Stimulated activated CD4-positive, alpha-beta T cell treated with anti-CD3 and anti-CD28 coated beads, Interleukin-15, amount 100 ng/mL, for 1 hour (primary cell): ENCODE measurements at places on chromosomes 2 and 18.

GRCh38 chr2:138116456-138116855 lies 152.2 kb downstream of the HNMT start:
- no peak for DNase-seq

DNA sequence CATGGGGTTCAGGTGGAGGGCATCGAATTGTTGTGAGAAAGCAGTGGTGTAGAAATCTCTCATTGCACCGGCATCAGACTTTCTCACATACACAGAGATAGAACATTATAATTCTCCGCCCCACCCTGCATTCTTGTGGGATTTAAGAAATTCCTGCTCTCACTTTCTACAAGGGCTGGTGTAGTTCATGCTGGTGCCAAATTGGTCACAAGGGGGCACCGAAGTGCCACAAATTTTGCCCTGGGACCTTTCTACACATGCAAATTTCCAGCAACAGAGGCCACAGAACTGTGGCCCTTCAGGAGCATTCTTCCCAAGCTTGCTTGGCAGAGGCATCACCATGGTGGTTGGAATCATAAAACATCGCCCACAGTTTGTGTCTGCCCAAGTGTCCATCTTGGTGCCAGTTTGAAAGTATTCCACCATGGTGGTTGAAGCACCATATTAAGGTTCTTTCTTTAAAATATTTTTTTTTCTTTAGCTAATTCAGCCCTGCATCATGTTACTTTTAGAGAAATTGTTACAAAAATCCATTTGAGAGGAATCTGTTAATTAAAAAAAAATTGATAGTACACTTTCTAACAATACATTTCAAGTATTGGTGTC lies 521.2 kb upstream of the FANCL start:
- DNase-seq: no peak

DNA sequence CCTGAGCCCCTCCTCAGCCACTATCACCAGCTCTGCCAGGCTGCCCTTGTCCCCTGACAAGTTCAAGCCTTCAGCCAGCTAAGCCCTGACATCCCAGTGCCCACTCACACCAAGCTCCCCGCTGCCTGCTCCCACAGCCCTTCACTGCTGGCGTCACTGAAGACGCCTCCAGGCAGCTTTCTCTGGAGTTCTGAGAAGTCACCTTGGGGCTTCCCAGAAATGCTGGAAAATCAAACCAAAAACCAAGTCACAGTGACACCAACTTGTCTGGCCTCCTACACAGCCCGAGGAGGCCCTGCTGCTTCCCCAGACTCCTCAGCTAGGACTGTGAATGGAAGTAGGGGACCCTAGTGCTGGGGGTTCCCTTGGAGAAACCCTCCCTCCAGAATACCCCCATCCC lies 2.2 kb upstream of the TNS1 start:
- no peak for DNase-seq

GRCh38 chr2:62939735-62940491 lies 110.7 kb upstream of the OTX1 start:
- DNase-seq: no peak

- no peak for DNase-seq
Measured at GRCh38 chr2:58033530-58033929, 13.1 kb upstream of the VRK2 start.

GRCh38 chr2:174332217-174332963 lies 2.4 kb upstream of the SP9 start:
- no peak for DNase-seq

DNA sequence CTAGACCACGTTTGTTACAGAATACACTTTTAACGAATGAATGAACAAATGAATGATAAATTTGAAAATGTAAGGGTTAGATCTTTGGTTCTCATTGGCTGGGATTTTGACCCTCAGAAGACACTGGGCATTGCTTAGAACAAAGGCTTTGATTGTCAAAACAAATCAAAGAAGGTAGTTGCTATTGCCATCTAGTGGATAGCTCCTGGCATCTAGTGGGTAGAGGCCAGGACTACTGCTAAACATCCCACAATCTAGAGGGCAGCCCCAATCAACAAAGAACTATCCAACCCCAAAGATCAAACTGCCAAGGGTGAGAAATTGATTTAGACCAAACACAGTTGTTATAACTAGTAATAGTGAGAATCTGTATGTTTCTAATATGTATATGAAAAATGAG lies 552.3 kb downstream of the KCNJ3 start:
- DNase-seq: no peak

DNA sequence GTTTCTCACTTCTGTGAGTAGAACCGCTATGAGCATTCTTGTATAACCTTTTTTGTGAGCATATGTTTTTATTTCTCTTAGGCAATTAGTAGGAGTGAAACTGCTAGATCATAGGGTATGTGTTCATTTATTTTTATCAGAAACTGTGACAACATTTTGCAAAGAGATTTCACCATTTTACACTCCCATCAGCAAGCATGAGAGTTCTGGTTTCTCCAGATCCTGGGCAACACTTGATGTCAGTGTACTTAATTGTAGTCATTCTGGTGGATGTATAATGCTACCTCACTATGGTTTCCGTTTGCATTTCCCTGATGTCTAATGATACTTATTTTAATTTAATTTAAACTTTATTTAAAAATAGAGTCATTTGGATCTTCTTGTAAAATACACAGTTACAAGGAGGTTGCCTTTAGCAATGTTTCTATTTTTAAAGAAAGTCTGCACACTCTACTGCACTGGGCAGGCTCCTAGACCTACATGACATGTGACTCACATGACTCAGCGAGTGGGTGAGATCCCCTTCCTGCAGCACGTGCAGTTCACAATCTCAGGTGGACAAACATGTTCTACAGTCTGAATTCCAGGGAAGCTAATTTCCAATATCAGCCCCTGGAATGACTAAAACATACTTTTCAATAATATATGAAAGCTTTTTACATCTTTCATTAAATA lies 127.0 kb upstream of the BCL2L11 start:
- no peak for DNase-seq

DNA sequence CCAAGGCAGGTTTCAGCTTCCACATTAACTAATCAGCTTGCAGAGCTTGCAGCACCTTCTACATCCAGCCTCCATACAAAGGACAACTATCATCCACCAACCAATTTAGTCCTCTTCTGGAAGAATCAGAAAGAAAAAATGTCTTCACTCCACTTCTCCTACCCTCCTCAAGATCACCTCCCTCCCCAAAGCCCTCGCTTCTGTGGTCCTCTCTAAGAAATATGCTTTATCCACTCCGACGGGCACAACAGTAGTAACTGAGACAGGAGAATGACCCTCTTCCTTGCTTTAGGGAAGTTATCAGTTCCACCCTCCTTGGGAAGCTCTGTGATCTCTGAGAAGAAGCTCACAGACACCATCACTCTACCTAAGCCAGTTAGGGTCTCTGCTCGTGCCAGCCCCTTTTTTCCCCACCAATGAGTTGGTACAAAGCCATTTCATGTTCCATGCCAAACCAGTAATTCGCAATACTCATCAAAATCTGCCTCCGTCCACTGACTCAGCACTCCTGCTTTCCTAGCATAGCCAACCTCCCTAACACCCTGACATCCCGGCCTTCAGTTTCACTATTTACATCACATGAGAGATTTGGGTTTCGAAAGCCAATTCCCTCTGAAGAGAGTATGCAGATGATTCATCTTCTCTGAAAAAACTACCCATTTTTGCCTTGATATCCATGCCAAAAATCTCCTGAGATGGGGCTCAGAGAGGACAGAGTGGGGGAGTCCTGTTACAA lies 114.1 kb upstream of the PKDCC start:
- no peak for DNase-seq

DNA sequence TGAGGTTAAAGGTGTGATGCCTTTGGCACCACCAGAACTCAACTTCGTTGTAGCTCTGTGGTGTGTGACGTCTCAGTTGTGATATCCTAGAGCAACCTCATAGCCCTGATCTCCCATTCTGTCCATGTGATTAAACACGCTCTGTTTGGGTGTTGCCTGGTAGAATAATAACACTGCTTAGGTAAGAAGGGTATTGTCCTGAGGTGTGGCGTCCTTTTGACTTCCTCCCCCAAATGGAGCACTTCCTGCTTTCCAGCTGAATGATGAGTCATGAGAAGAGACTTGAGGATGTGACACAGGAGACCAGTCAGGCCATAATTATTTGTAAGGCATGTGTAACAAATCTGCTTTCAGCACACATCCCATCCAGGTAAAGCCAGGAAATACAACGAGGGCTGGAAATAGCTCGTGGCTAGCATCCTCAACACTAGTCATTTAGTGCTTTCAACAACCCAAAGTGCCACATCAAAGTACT lies 100.7 kb downstream of the RAPGEF4 start:
- no peak for DNase-seq

GRCh38 chr2:38301969-38302702 lies 74.9 kb downstream of the ATL2 start:
- no peak for DNase-seq

DNA sequence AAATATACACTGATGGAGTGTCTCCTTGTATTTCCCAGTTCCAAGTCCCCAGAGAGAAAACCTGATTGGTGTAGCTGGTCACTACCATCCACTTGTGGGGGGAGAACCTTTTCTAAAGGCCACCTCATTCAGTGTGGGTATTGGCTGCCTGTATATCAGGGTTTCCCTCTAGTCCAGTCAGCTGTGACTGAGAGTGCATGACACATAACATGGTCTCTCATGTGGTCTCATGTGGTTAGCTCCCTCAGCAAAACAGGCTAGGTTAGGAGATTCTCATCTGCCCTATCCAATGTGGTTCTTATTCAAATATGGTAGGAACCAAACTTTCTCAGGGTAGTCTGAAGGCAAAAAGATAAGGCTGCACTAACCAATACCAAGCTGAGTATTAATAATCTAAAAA lies 4.1 kb upstream of the GORASP2 start:
- no peak for DNase-seq

- no peak for DNase-seq
Measured at GRCh38 chr2:41905597-41906337, 142.1 kb upstream of the PKDCC start.

GRCh38 chr2:75431276-75431675 lies 129.5 kb downstream of the EVA1A start:
- DNase-seq: no peak

DNA sequence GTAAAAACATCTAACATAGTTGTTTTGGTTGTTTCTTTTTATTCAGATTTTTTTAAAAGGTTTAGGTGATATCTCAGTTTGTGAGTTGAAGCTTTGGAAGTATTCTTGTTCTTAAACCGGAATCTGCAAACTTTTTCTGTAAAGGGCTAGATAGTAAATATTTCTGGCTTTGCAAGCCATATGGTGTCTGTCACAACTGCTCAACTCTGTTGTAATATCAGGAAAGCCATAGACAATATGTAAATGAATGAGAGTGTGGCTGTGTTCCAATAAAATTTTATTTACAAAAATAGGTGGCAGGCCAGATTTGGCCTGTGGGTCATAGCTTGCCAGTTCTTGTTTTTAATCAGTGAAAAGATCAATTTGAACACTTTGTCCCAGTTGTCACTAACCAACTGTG lies 134.1 kb downstream of the CNTNAP5 start:
- no peak for DNase-seq

DNA sequence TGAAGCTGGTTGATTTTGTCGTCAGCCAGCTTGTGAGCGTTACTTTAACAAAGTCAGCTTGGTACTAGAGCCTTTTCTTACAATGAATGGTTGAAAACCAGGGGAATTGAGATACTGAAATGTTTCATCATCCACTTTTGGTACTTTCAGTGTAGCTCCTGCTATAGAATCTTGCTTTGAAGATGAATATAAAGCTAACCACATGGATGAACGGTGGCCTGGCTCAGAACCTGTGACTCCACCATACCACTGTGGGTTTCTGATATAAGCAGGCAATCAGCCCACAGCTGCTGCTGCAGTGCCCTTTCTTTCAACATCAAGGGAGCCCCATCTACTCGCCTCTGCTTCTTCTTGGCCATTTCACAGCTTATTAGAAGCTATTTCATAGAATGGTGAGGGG lies 53.2 kb upstream of the GPR45 start:
- no peak for DNase-seq

DNA sequence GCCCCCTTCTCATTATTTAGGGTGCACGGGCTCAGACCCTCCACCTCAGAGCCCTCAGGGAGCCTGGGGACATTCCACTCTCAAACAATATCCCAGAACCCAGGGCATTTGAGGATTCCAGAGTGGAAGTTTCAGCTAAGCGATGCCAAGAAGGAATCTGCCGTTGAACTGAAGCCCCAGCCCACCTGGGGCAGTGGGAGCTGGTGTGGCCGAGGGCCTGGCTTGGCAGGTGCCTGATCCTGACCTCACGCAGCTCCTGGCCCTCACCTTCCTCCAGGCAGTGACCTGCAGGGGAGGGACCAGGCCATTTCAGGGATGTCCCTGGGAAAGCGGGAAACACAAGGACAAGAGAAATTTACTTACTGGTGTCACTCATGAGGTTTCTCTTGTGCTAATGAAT lies 58.2 kb downstream of the ACKR3 start:
- DNase-seq: no peak

- no peak for DNase-seq
Measured at GRCh38 chr2:70380621-70381020, 78.8 kb upstream of the FAM136A start.

GRCh38 chr2:235567842-235568241 lies 74.0 kb downstream of the AGAP1 start:
- no peak for DNase-seq

- no peak for DNase-seq
Measured at GRCh38 chr2:107338571-107338970, 452.6 kb upstream of the ST6GAL2 start.

DNA sequence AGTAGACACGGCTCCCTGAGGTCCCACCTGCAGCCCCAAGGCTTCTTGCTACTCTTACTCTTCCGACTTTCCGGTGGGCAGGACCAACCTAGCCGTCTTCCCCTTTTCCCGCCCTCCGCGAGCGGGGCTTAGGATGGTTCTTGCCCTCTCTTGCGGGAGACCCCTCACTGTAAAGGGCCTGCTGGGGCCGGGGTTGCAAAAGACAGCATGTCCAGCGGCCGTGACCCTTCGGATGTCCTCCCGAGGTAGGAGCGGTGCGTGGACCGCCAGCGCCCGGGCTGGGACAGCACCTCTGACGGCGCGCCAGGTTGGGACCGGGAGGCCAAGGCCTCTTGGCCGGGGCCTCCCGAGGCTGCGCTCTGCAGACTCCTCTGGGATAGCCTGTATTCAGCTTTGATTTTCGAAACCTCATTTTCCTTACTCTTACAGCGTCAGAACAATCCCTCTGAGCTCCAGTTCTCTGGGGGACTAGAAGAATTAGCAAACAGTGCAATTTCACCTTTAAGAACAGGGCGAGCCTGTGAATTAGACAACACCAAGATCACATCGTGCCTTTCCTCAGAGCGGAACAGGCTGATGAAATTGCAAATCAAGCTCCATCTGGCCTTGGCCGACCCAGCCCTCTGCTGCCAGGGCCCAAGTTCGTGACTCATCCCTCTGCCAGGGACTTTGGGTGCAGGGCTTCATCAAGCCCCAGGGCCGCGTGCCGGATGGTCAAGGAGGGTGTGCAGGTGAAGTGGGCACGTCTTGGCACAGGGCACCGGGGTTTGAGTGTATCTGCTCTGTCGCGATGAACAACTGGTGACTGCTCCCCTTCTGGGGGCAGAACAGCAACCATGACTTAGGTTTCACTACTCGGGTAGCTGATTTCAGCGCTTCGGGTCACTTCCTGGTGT lies 777 bp downstream of the MOCOS start:
- DNase-seq: no peak

DNA sequence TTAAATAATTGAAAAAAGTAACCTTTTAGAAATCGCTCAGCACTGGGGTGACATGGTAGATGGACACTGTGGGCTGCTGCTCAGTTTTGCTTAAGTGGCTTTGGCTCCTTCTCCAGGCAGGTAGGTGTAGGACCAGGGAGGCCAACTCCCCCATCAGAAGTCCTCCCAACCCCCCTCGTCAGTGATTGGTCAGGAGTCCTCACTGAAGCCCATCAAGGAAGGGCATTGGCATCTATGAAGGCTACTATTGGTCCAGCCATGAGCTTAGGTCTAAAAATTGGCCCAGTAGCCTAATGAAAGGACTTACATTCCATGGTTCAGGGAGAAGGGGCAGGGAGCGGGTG lies 34.7 kb downstream of the ST3GAL5 start:
- no peak for DNase-seq
